HFFc6 (cell line): ENCODE measurements at places on chromosomes 4 and X. TPM values are rescaled to one million over a fixed set of nuclear protein-coding genes. Genes with fewer than 3 reads are reported as not detected.

DNA sequence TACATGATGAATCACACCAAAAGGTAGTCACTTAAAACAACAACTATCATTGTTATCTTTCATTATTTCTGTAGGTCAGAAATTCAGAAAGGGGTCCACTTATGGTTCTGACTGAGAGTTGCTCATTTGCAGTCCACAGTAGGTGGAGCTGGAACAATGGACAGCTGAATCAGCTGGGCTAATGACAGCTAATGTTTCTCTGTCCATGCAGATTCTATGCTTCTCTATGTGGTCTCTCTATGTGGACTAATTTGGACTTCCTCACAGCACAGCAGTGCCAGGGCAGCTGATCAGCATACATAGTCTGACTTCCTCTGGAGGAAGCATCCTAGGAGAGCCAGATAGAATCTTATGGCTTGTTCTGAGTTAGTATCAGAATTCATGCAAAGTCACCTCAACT lies 131.7 kb upstream of the INTU start:
- DNase-seq, result no peak

GRCh38 chr4:76091052-76091451 lies 16.5 kb downstream of the ART3 start:
- DNase-seq, result no peak

GAGE12F gene
- total RNA-seq, result not detected in 3 replicates

DNA sequence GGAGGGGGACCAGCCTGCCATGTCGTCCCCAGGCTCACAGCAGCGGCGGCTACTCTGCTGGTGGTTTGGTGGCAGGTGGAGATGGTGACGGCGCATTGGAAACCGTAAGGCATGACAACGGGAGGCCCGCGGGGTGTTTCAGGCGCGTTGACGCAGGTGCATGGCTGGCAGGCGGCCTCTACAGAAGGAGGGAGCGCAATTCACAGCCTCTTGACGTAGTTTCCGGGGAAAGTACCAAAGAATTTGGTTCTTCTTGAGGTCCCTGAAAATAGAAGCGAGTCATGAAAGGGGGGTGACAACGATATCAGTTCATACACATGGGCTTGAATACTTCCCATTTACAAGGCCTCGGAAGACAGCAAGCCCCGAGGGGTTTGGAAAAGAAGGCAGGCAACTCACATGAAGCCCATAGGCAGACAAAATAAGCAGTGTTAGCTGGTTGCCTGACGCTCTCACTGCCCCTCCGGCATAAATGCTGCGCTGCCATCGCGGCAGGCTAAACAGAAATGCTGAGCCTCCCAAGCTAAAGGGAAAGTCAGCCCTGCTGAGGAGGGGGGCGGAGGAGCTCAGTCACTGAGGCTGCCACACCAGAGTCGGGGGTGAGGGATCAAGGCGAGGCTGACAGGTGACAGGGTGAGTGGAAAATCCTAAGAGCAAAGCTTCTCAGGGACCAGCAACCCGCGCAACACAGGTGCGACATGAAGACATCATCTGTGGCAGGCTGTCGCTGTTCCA lies 52.3 kb upstream of the PDLIM3 start:
- DNase-seq, result no peak

DNA sequence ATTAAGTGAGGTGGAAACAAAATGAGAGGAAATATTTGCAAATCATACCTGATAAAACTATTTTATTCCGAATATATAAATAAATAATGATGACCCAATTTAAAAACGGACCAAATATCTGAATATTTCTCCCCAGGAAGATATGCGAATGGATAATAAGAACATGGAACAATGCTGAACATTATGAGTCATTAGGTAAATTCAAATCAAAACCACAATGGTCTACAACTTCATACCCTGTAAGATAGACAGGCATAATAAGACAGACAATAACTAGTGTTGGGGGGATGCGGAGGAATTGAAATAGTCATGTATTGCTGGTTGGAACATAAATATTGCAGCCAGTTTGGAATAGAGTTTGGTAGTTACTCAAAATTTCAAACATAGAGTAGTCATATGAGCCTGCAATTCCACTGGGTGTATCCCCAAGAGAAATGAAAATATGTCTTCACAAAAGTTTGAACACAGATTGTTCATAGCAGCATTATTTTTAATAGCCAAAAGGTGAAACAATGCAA lies 47.6 kb upstream of the DRP2 start:
- no peak for DNase-seq

DNA sequence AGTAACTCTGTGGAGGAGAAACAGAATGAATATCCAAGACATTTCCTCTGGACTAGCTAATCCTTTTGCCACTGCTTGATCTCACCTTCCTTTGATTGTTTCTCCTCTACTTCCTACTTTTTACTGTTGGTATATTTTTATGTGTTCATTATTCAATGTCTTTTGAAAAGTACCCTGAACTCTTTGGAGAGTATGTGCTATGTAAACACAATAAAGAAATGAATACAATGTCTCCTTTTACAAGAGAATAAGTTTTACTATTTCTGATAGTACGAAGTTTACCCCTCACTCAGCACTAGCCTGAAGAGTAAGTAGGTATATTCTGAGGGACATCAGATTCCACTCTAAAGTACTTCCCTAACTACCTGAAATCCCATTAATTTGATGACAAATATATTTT lies 19.9 kb downstream of the CLDN2 start:
- no peak for DNase-seq

GIMD1 gene
- total RNA-seq, result not detected in 3 replicates

GRCh38 chrX:153635388-153635787 lies 11.6 kb upstream of the DUSP9 start:
- no peak for DNase-seq

DNA sequence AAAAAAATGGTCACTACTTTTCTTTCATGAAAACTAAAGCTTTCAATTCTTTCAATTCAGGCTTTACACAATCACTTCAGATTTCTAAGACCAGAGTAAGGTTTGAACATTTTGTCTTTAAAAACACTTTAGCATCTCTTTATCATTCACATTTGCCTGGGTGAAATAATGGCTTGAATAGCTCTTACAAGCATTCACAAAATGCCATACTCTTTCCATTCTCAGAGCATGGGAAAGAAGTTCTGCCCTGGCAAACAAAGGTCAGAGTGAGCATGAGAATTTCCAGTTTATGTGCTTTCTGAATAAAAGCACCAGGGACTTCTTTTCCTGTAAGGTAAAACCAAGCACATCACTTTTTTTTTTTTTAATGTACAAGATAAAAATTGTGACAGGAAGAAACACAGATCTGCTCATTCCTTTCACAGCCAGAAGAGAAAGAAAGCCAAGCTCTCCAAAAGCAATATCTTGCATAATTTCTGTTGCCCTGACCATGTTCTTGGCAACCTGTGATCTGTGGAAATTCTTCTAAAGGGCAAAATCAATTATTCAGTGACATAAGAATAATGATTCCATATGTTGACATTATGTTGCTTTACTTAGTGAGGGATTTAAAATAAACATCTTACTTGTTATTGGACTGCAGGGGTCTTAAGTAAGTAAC lies 64.8 kb downstream of the CD40LG start:
- DNase-seq, result no peak

- DNase-seq, result no peak
Observed at GRCh38 chrX:22037911-22038537, 5.9 kb downstream of the PHEX start.
